ENCODE measurements at places on chromosomes 6 and 20.

DNA sequence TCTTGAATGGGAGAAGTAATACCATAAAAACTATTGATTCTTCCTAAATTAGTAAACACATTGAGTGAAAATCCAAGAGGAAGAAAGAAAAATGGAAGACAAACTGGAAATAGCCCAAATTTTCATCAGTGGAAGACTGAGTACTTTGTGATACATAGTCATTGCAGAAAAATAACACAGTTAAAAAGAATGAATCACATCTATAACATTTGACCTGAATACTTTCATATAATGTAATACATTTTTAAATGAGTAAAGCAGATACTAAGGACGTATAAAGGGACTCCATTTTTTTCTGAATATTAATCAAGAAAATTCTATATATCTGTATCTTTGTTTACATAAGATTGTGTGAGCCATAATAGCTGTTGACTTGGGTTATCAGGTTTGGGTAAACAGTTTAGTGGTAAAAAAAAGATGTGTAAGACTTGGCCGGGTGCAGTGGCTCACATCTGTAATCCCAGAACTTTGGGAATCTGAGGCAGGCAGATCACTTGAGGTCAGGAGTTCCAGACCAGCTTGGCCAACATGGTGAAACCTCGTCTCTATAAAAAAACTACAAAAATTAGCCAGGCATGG lies 4.3 kb upstream of the SLC17A2 start:
- no peak for DNase-seq

DNA sequence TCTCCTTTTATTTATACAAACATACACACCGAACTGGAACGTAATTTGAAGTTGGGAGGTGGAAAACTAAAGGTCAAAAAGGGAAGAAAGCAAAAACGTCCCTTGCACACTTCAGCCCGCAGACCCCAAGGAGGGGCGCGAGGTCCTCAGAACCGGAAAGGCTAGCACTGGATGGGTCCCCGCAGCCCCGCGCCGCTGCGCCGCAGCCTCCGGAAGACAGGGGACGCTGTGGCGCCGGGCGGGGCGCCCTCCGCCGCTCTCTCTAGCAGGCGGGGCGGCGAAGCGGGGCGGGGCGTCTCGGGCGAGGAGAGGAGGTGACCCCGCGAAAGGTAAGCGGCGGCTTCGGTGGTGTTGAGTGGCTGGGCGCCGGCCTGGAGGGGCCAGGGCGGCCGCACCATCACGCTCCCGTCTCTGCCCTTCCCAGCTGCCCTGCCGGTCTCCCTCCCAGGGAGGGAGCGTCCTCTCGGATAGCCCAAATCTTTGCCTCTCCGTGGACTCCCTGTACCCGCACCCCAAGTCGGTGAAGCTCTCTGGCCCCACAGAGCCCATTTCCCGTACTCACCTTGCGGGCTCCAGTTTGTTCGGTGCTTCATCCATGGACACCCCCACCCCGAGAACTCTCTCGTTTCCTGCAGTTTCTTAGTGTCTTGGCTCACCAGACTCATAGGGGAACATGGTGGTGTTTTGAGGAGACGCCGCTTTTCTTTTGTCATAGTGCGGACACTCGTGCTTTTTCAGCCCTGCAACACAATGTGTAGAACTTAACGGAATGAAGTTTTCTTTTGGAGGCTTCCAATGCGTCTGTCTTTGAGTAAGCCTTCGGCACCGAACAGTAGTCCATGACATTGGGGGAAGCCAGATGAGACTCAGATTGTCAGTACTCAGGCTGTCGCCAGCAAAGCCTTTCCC lies at the start of gene SMIM8:
SMIM8 (plus strand) TSS at position 285 of the 909 bp plus-strand sequence. CDS start 14,444 bp downstream, outside the sequence.
- DNase-seq: peak; percentile 77

DNA sequence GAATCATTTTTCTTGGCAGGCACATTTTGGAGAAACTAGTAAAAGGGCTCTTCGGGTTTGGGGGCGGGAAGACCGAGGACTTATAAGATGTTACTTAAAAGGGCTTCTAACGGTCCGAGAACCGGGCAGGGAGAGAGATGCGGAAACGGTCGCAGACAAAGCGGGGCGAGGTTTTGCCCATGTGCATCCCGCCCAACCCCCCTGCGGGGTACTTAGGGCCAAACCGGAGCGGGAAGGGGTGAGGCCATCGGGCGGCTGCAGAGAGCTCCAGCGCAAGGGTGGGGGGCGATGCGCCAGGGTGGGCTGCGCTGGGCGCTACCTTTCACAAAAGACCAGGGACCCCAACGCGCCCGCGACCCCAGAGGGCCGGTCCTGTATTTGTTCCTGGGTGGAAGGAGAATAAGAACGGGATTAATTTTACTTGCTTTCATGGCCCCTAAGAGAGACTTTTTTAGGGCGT lies 616 bp downstream of the TUBB start:
- DNase-seq: peak; percentile 58

- peak; percentile 63 for DNase-seq
Measured at GRCh38 chr20:50663095-50663821, 28.1 kb downstream of the RIPOR3 start.

DNA sequence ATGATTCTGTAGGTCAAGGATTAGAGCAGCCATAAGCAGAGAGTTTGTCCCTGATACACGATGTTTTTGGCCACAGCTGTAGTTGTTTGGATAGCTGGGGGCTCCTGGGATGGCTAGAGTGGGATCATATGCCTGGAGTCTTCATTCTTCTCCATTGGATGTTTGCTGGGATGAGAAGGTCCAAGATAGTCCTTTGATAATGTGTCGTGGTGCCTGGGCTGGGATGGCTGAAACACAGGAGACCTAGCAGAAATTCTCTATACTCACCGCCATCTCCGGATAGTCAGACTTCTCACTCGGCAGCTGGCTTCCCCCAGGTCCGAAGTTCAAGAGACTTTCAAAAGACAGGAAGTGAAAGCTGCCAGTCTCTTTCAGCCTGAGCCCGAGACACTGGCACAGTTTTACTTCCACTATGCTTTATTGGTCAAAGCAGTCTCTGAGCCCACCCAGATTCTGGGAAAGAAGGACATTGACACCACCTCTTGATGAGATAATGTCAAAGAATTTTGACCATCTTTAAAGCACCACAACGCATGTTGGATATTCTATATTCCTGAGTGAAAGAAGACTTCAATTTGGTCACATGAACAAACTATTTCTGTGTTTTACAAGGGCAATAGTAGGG lies 16.0 kb downstream of the MARCKS start:
- DNase-seq: peak; percentile 88

DNA sequence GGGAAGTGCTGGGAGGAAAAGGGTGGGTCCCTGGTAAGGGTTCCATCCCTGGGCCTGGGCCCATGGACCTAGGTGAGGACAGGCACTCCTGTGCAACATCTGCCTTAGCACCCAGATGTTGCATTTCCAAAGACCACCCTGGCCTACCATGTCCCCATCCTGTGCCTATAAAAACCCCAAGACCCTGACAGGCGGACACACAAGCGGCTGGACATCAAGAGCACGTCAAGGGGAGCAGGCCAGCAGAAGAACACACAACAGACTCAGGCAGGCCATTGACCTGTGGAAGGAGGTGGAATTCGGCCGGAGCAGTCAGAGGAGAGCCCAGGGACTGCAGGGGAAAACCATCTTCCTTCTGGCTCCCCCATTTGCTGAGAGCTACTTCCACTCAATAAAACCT lies 937.8 kb upstream of the MANEA start:
- no peak for DNase-seq

- DNase-seq: peak; percentile 76
Measured at GRCh38 chr6:69232911-69233448, 563.8 kb downstream of the LMBRD1 start.

Data from ACHN (cell line).